ENCODE measurements at places on chromosomes 3 and 15. TPM values are rescaled to one million over a fixed set of nuclear protein-coding genes. Genes with fewer than 3 reads are reported as not detected.

PATL2 gene
- total RNA-seq = not detected

TTC23 gene
- 23.0 TPM for total RNA-seq

SI gene
- total RNA-seq = 2.0 TPM

DNA sequence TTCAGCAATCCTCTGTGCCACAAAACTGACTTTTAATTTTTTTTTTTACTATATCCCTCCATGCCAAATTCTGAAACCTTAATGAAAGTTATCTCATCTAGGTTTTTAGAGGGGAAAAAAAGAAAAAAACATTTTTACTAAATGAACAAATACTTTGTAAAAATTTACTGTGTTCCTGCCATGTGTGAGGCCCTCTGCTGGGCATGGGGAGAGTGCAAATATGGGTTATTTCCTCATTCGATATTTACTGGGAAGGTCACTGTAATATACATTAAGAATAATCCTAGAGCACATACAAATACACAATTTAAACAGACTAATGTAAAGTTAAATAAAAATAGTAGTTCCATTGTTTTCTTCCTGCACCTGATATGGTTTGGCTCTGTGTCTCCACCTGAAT, 215.0 kb downstream of the GRM7 start:
- H3K27me3 ChIP-seq = no peaks in the 10 kb centered on the region
- H3K4me3 ChIP-seq = no peak overlapping the region
- DNase-seq = no peak
- H3K4me1 ChIP-seq = no peaks in the 10 kb centered on the region
- no peak overlapping the region for H3K27ac ChIP-seq
- H3K36me3 ChIP-seq = no peaks in the 10 kb centered on the region

- H3K4me1 ChIP-seq = peaks cover 4% of the 10 kb centered on the region
- no peaks in the 10 kb centered on the region for H3K27me3 ChIP-seq
- no peak overlapping the region for H3K27ac ChIP-seq
- DNase-seq = no peak
- H3K36me3 ChIP-seq = peaks cover 22% of the 10 kb centered on the region
- no peak overlapping the region for H3K4me3 ChIP-seq
Observed at GRCh38 chr15:99130765-99131440, 26.0 kb downstream of the SYNM start.

DNA sequence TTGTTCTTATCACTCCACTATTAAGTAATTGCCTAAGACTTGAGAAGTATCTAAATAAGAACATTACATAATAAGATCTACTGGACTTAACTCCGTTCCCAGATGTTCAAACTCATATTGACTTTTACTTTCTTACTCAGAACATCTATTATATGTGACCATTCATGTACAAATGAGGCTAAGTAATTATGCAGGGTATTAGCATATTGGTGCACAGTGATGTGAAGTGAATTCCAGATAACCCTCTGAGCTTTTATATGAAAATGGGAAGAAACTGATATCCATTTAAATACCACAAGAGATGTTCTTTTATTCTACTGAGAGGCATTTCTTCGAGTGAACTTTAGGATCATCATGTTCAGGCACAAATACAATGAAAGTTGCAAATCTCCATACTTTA, 135.7 kb downstream of the ZPLD1 start:
- no peaks in the 10 kb centered on the region for H3K27me3 ChIP-seq
- H3K4me3 ChIP-seq = no peak overlapping the region
- H3K27ac ChIP-seq = no peak overlapping the region
- no peak for DNase-seq
- H3K36me3 ChIP-seq = no peaks in the 10 kb centered on the region

GRCh38 chr15:48061605-48062004, 59.2 kb upstream of the SLC24A5 start:
- H3K27me3 ChIP-seq = no peaks in the 10 kb centered on the region
- no peaks in the 10 kb centered on the region for H3K36me3 ChIP-seq
- H3K4me3 ChIP-seq = no peak overlapping the region
- no peak for DNase-seq
- no peak overlapping the region for H3K27ac ChIP-seq

DNA sequence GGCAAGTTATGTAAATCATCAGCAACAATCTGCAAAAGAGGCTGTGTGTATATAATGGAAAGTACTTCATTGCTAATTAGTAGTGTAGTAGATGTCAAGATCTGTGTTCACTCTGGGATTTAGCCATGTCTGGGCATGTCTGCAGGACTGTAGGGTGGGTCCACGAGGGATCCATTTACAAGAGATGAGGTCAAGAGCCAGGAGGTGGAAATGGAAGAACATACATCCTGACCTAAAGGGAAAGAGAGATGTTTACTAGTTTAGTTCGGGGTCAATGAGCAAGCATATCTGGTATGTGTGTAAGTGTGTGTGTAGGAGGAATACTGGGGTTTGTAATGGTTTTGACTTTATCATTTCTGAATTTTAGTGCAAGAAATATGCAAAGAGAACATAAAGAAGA, 171.5 kb upstream of the NANOGP8 start:
- peaks cover 4% of the 10 kb centered on the region for H3K27me3 ChIP-seq
- H3K4me1 ChIP-seq = peaks cover 11% of the 10 kb centered on the region
- no peak for DNase-seq
- no peak overlapping the region for H3K27ac ChIP-seq

Measured in progenitor cell of endocrine pancreas (in vitro differentiated cells).